CD4-positive, alpha-beta T cell treated with Interleukin-17A for 1 hour (primary cell): ENCODE measurements at places on chromosomes 1 and 21.

DNA sequence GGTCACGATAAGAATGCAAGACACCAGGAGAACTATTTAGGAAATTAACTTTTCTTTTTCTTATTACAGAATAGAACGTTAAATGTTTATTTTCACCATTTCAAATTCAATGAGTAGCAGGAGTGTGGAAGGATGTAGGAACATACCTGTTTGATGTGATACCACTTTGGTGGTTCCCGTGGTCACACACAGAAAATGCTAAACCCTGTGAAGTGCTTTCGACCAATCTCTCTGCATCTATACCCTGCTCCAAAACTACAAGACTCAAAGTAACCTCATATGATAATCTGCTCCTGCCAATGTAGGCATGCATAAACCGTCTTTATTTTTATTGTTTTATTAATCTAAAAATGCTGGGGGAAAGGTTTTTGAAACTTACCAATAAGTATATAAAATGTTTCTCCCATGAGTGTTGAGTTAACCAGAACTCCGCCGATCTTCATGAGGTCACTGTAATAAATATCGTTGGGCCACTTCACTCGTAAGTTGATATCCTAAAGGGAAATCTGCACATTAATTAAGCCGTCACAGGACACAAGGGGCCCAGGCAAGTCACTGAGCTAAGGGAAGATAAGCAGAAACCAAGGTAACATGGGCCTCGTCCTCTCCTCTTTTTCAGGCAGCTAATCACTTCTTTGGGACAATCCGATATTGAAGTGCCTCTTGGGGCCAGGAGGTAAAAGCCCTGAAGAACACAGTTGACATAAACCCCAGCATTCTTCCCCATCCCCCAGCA, 60.6 kb downstream of the SIM2 start:
- no peak for DNase-seq

GRCh38 chr1:246107516-246108277, 399.4 kb downstream of the SMYD3 start:
- no peak for DNase-seq

DNA sequence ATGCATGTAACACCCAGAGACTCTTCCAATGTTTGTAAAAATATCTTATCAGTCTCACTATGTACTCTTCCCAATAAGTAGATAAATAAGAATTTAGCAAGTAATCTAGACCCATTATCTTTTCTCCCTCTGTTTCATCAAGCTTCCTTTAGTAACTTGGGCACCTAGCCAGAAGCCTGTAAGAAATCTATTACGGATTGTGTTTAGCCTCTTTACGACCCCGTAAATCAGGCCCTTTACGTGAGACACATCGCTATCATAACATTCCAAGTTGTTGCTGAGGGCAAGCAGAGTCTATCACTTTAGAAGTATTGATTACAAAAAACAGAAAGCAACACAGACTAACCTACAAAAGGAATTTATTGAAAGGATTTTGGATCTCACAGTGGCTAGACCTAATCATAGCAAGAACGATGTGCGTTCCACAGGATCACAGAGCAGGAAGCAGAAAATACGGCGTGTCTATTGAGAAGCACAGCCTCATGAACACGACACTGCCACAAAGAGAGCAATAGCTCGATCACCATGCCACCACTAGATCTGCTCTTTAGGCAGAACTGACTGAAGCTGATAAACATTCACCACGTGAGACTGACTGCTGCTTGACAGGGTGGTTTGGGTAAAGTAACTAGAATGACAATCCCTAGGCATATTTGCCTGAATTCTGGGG, 922.1 kb downstream of the AMY1C start:
- no peak for DNase-seq

GRCh38 chr1:108561689-108562326, 1.9 kb downstream of the EEIG2 start:
- DNase-seq, result peak; percentile 88

GRCh38 chr1:153919876-153920852, 2.6 kb downstream of the GATAD2B start:
- peak; percentile 56 for DNase-seq

DNA sequence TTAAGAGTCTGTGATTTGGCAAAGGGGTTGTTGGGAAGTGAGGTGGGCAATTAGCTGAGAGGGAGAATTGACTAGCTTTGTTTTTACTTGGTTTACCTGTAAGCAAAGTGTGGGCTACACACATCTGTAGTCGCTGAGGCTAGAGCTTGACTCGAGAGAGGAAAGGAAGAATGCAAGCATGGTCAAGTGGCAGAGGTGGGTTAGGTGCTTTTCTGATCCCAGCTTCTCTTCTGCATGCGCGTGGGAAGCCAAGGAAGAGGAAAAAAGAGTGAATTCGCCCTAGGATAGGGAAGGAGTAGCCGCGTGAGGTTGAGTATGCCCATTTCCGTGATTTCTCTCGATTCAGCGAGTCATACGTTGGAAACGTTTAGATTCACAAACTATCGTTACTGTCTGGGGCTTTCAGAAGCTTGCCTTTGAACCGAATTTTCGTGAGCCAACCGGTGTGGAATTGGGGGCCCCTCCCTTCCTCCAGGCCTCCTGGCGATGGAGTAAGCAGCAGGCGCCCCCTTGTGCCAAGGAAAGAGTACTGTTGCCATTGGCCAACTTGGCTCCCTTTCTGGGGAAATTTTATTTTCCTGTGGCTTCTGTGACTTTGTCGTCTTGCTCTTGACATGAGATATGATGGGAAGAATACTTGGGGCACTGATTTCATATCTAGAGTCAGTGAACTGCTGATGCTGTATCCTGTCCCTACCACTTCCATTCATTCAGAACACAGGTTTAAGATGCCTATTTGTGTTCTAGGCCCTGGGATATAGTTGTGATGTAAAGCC, 1.3 kb downstream of the PIGV start:
- DNase-seq, result peak; percentile 92

DNA sequence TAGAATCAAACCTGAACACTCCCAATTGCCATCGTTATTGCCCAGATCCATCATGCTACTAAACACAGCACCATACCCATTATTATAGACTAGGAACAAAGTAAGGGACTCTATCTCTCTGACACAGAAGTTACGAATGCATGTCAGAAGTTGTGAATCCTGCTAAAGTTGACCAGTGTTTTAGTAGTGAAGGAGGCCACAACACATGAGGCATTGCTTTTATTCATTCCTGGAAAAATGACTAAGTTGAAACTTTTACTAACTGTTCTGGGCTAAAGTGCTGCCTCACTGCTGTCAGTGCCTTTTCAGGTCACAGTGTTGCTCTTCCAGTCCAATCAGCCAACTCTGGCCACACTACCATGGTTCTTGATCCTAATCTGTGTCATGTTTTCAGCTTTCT, 911.1 kb downstream of the TTLL7 start:
- DNase-seq, result no peak

- no peak for DNase-seq
Measured at GRCh38 chr1:219051547-219051946, 122.1 kb upstream of the LYPLAL1 start.

DNA sequence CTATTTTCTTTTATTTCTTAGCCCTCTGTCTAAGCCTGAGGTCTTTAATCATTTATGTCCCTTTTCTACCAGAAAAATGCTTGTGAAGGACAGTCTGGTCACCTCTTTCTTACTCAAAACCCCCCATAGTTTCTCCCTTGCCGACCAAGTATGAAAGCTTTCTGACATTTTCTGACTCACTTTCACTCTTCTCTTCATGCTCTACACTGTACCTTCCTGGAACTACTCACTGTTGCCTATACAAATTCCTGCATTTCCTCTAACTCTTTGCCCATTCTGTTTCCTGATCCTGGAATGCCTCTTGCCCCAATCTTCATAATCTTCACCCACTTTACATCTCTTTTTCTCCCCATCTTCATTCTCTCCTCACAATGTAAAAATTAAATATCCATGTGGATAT, 380.0 kb downstream of the HHIPL2 start:
- DNase-seq, result no peak

GRCh38 chr21:36504067-36505058, 24.4 kb upstream of the CLDN14 start:
- peak; percentile 50 for DNase-seq

- no peak for DNase-seq
Measured at GRCh38 chr1:36101546-36101945, 12.9 kb downstream of the ADPRS start.

DNA sequence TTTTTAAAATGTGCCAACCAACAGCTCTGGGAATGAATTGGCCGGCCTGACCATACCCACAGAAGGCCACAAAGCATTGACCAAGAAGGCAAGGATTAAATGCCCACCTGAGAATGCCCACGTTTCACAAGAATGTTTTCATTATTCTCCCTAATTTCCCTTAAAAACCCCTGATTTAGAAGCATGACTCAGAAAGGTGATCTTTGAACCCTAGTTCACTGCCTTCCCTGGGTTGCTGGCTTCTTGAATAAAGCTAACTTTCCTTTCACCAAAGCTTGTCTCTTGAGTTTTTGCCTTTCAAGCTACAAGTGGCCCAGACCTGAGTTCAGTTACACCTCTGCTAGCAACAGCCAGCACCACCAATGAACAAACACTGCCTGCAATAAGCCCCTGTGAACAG, 14.4 kb upstream of the MRPL55 start:
- no peak for DNase-seq

- no peak for DNase-seq
Measured at GRCh38 chr1:209249280-209249670, 334.2 kb upstream of the CAMK1G start.

DNA sequence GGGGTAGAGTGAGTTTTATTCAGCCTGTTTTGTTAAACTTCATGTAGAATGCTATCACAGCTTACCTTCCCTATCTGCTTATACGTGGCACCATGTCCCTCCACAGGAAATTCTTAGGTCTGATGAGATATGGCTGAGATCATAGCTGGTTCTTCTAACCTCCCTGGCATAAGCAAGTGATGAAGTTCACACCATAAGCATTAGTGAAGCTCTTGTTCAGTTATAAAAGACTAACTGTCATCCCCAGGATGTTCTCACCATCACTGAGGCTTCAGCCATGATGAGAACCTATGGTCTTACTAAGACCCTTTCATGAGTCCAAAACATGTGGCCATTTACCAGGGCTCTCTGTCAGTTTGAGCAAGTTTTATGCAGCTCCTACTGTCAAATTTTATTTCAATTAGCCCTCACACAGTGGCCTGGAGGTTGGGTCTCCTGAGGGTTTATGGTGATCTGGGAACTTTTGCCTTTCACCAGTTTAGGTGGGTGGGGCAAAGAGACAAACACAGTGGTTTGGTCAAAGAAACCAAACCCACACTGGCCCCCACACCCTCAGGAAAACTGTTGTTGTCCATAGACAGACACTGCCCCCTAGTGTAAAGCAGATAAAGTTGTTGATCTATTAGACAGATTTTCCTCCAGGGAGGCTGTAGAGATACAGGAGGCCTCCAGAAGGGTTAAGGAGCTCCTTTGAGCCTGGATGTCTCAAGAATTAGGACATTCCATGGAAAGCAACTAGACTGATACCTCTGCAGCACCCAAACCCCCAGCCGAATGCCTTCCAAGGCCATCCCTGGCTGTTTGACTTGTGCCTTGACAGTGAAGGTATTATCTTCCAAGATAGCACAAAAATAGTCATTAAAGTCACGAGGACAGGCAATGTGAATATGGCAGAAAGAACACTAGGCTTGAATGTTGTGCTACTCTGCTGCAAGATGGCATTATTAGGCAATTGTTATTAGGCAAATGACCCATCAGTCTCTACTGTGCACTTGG, 5.0 kb downstream of the SLC22A15 start:
- DNase-seq, result peak; percentile 49

GRCh38 chr1:20996554-20996953, 180.1 kb downstream of the EIF4G3 start:
- no peak for DNase-seq

DNA sequence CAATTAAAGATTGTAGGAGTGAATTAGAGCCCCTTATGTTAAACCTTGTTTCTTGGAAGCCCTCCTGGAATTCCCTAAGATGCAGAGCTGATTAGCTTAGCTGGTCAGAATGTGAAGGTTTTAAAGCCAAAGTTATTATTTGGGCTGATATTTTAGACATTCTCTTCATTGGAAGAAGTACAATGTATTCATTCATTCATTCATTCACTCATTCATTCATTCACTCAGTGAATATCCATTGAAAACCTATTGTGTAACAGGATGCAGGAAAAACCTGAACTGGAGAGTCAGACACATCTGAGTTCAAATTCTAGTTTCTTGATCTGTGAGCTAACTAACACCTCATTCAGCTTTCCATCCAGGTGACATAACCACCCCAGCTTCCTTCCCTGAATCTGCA, 29.7 kb downstream of the DDR2 start:
- DNase-seq, result no peak

GRCh38 chr1:156608981-156609380, 7.7 kb upstream of the GPATCH4 start:
- peak; percentile 69 for DNase-seq

DNA sequence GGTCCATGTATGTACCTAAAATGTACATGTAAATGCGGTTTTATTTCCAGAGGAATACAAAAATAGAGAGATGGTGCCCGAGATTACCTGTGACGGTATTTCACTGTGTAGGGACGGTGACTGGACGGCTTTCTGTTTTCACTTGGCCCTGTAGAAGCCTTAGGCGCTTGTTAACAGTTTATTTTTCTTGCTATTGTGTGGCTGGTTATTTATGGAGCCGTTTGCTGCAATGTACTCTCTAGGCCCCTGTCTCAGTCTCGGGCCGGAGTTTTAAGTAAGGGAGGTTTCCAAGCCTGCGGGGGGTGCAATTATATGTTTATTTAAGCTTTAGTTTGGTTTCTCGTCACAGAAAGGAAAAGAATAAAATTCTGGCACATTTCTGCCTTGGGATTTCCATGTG, 413 bp downstream of the EFCAB7 start:
- DNase-seq, result no peak

DNA sequence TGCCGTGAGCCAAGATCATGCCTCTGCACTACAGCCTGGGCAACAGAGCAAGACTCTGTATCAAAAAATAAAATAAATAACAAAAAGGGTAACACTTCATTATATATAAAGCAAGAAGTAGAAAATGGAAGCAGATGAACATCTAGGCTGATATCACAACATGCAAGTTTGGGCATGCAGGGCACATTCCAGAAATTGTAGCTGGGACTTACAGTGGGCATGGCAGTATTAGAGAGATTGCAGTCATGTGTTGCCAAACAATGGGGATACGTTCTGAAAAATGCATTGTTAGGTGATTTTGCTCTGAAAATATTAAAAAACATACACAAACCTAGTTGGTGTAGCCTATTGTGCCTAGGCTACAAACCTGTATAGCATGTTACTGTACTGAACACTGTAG, 441.0 kb upstream of the PRMT6 start:
- DNase-seq, result no peak

DNA sequence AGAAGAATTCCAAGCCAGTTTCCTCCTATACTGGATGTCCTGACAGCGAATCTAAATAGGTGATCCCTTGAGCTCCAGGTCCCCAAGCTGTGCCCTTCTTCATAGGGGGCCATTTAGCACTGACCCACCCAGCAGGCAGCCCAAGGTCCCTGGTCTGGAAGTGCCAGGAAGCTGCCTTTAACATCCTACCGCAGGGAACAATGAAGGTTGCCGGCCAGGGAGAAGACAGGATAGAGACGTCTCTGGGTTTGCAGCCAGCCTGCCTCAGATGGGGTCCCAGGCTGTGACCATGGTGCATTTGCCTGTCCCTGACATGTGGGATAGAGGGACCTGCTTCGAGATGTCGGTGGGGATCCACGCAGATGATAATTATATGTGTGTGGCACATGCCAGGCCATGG, 2.7 kb upstream of the RIPK4 start:
- no peak for DNase-seq
